A549 treated with CpdA at 1 μM for 4 hours (cell line): ENCODE measurements at places on chromosomes 1 and 21. TPM values are rescaled to one million over a fixed set of nuclear protein-coding genes. Genes with fewer than 3 reads are reported as not detected.

Gene C4BPA
- 0.44 to 1.5 TPM (median 0.59 TPM) in 5 replicates for total RNA-seq

Gene SYNC
- 7.7 to 16.2 TPM (median 10.3 TPM) in 5 replicates for total RNA-seq

Gene NBPF6
- total RNA-seq: not detected in 5 replicates

Gene AMY2A
- not detected in 5 replicates for total RNA-seq

Gene GJA9
- 0.06 TPM in 1 of 5 replicates, not detected in the others for total RNA-seq

Gene THEM5
- not detected in 5 replicates for total RNA-seq

Gene NADK
- total RNA-seq: 33.0 to 39.7 TPM (median 34.1 TPM) in 5 replicates

Gene GSTM1
- total RNA-seq: not detected in 5 replicates

Gene KRTAP15-1
- not detected in 5 replicates for total RNA-seq

Gene PTGER3
- total RNA-seq: 0.01 TPM in 1 of 5 replicates, not detected in the others

Gene OLIG2
- not detected in 5 replicates for total RNA-seq

Gene ZNF670
- total RNA-seq: 3.4 to 5.7 TPM (median 3.7 TPM) in 5 replicates

Gene ADCY10
- 0.07 to 0.20 TPM (median 0.08 TPM) in 3 of 5 replicates, not detected in the others for total RNA-seq

Gene SPRR1B
- total RNA-seq: not detected in 5 replicates

Gene PLXNA2
- total RNA-seq: 0.50 to 1.0 TPM (median 0.87 TPM) in 5 replicates

Gene LCE3E
- total RNA-seq: not detected in 5 replicates

Gene RHOU
- total RNA-seq: 4.3 to 7.2 TPM (median 7.0 TPM) in 5 replicates

Gene TMEM82
- not detected in 5 replicates for total RNA-seq

Gene HCRTR1
- total RNA-seq: 0.07 to 0.08 TPM in 2 of 5 replicates, not detected in the others

Gene LHX4
- total RNA-seq: 0.42 to 0.48 TPM (median 0.45 TPM) in 5 replicates

Gene FCMR
- 3.9 to 6.6 TPM (median 3.9 TPM) in 5 replicates for total RNA-seq

Gene KRTAP7-1
- total RNA-seq: not detected in 5 replicates

Gene PGLYRP3
- total RNA-seq: not detected in 5 replicates

Gene DNASE2B
- total RNA-seq: not detected in 5 replicates

Gene BEST4
- 0.29 to 0.44 TPM (median 0.30 TPM) in 5 replicates for total RNA-seq

Gene GBP7
- not detected in 5 replicates for total RNA-seq

Gene TSPAN1
- 1.6 to 3.1 TPM (median 2.6 TPM) in 5 replicates for total RNA-seq

Gene TBX15
- 0.03 to 0.08 TPM (median 0.05 TPM) in 4 of 5 replicates, not detected in the other for total RNA-seq

Gene SPRR2E
- not detected in 5 replicates for total RNA-seq

Gene CELF3
- 0.08 TPM in 1 of 5 replicates, not detected in the others for total RNA-seq

Gene GUCA2A
- total RNA-seq: 0.33 TPM in 1 of 5 replicates, not detected in the others

Gene MMP23B
- total RNA-seq: 0.62 to 1.1 TPM (median 1.0 TPM) in 4 of 5 replicates, not detected in the other

Gene SKI
- total RNA-seq: 20.8 to 23.4 TPM (median 21.7 TPM) in 5 replicates

Gene SPRR2B
- not detected in 5 replicates for total RNA-seq
